IPS-NIHi11 (cell line): ENCODE measurements at places on chromosomes 3 and 15.

- no peak for DNase-seq
Measured at GRCh38 chr3:100615684-100616083, 6.3 kb downstream of the ADGRG7 start.

DNA sequence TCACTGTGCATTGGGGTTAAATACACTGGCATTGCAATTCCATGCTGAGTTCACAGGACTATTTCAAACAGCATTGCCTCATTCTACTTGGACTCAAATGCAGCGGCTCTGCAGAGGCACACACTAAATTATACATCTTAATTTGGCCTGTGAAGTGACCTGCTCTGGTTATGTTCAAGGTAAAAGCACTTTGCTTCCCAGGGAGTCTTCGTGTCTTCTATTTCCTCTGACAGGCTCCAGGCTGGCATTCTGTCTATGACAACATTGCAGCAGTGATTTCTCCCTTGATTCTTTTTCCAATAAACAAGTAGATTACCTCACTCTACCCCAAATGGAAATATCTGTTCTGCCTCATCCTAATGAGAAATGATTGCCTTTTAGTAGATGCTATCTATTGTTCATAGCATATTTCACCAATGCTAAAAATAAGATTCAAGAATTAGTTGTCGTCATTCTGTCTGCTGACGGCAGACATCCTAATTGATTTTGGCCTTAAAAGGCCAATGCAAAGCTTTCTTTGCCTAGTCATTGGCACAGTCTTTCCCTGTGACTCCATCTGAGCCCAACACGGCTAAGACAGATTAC is 33.8 kb downstream of the FMN1 start:
- DNase-seq, result no peak

GRCh38 chr3:179035232-179035631 is 36.4 kb downstream of the ZMAT3 start:
- DNase-seq, result no peak

GRCh38 chr3:195549931-195550519 is 6.9 kb upstream of the PPP1R2 start:
- DNase-seq, result no peak

DNA sequence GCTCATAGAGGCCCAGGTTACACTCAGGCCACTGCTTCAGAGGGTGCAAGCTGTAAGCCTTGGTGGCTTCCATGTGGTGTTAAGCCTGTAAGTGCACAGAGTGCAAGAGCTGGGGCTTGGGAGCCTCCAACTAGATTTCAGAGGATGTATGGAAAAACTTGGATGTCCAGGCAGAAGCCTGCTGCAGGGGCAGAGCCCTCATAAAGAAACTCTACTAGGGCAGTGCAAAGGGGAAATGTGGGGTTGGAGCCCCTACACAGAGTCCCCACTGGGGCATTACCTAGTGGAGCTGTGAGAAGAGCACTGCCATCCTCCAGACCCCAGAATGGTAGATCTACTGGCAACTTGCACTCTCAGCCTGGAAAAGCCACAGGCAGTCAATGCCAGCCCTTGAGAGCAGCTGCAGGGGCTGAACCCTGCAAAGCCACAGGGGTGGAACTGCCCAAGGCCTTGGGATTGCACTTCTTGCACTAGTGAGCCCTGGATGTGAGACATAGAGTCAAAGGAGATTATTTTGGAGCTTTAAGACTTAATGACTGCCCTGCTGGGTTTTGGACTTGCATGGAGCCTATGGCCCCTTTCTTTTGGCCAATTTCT is 14.0 kb downstream of the MITF start:
- no peak for DNase-seq

DNA sequence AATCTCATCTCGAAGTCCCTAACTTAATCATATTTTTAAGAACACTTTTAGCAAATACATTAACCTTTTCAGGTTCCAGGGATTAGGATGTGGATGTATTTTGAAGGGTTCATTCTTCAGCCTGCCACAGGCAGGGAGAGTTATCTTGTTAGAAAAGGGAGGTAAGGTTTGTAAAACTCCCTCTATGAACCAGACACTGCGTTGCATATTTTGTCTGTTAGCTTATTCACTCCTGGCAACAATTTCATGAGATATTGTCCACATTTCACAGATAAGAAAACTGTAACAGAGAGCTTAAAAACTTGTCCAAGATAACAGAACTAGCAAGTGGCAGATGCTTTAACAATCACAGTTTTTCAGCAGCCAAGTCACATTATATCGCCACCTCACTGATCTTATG is 155.4 kb downstream of the DIPK2A start:
- DNase-seq, result no peak
